Left ventricle myocardium inferior (tissue), 1 donor: ENCODE measurements at places on chromosomes 3 and 15.

DNA sequence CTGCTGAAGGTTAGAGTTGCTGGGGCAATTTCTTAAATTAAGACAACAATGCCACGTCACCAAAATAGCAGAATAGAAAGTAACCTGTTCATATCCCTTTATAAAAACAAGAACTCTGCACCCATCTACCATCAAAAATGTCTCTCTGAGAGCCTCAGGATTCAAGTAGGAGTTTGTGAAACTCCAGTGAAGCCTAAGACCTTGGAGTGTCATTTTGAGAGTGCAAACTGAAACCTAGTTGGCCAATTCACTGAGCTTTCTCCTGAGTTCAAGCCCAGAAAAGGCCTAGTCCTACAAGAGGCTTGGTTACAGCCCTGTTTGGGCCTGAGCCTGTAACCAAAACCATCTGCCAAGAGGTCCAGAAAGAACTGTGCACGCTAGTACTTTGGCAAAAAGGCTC lies 335.1 kb downstream of the EFHB start:
- H3K27me3 ChIP-seq: no peaks in the 10 kb centered on the region
- H3K4me1 ChIP-seq: no peaks in the 10 kb centered on the region
- no peak overlapping the region for H3K27ac ChIP-seq
- H3K36me3 ChIP-seq: no peaks in the 10 kb centered on the region

GRCh38 chr3:51876186-51876585 lies 785 bp upstream of the IQCF5 start:
- DNase-seq: no peak
- H3K4me1 ChIP-seq: no peaks in the 10 kb centered on the region
- H3K36me3 ChIP-seq: no peaks in the 10 kb centered on the region
- H3K4me3 ChIP-seq: no peak overlapping the region

GRCh38 chr15:47485419-47485818 lies 231.9 kb upstream of the SEMA6D start:
- H3K27ac ChIP-seq: no peak overlapping the region
- no peaks in the 10 kb centered on the region for H3K4me1 ChIP-seq
- no peak overlapping the region for H3K4me3 ChIP-seq
- no peaks in the 10 kb centered on the region for H3K36me3 ChIP-seq
- no peaks in the 10 kb centered on the region for H3K27me3 ChIP-seq

DNA sequence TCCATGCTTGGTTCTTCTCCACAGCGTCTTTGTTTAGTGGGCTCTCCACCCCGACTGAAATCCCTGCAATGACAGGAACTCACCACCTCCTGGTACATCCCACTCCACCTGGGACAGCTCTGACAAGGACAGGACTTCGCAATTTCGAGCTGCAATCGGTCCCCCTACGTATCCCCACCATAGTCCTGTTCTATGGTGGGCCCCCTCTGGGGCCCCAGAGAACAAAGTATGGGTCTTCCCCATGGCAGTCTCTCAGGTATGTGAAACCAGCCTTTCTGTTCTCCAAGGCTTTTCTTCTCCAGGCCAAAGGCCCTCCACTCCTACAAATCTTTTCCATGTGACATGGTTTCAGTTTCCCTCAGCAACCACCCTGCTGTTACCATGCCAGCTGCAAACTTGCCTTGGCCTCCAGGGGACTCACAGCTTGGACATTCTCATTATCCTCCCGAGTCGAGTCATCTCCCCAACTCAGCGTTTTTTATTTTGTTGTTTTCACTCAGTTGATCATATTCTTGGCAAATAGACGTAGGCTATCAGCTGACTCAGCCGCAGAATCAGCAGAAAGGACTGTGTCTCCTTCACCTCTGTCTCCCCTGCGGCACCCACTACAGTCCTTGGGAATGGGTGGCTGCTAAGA lies 233.3 kb downstream of the OPA1 start:
- no peak for DNase-seq
- H3K27me3 ChIP-seq: no peaks in the 10 kb centered on the region
- H3K27ac ChIP-seq: no peak overlapping the region
- H3K4me1 ChIP-seq: no peaks in the 10 kb centered on the region
- no peak overlapping the region for H3K4me3 ChIP-seq

DNA sequence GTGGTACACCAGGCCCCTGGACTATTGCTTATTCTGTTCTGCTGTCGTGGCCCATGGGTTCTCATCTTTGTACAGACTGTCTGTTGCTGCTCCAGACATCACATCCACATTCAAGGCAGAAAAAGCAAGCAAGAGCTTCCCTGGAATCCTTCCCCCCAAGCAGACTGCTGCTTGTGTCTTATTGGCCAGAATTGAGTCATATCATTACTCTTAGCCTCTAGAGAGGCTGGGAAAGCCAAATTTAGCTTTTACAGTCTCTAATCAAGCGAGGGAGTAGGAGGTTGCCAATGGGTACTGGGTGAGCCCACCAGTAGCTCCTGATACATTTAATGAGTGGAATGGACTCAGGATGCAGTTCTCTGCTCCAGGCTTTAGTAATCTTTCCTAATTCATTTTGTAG lies 39.4 kb downstream of the RAB6B start:
- H3K36me3 ChIP-seq: no peaks in the 10 kb centered on the region
- H3K4me1 ChIP-seq: peaks cover 44% of the 10 kb centered on the region
- no peak overlapping the region for H3K4me3 ChIP-seq
- DNase-seq: no peak

DNA sequence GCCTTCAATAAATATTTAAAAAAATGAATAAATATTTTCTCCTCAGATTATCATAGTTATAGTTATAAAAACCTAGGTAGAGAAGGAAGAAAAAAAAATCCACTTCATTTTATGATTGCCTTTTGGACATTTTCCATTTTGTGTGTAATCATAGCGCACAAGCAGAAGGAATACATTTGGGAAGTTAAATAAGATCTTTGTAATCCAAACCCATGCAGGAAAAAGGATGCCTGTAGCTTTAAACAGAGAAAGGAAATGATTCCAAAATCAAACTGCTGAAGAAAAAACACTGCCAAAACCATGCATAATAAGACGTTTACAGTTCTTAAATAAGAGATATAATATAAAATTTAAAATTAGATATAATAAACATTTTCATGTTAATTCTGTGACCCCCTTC lies 7.4 kb upstream of the CCDC54 start:
- no peaks in the 10 kb centered on the region for H3K36me3 ChIP-seq
- H3K4me3 ChIP-seq: no peak overlapping the region
- DNase-seq: no peak
- H3K4me1 ChIP-seq: no peaks in the 10 kb centered on the region
- H3K27ac ChIP-seq: no peak overlapping the region
- no peaks in the 10 kb centered on the region for H3K27me3 ChIP-seq

DNA sequence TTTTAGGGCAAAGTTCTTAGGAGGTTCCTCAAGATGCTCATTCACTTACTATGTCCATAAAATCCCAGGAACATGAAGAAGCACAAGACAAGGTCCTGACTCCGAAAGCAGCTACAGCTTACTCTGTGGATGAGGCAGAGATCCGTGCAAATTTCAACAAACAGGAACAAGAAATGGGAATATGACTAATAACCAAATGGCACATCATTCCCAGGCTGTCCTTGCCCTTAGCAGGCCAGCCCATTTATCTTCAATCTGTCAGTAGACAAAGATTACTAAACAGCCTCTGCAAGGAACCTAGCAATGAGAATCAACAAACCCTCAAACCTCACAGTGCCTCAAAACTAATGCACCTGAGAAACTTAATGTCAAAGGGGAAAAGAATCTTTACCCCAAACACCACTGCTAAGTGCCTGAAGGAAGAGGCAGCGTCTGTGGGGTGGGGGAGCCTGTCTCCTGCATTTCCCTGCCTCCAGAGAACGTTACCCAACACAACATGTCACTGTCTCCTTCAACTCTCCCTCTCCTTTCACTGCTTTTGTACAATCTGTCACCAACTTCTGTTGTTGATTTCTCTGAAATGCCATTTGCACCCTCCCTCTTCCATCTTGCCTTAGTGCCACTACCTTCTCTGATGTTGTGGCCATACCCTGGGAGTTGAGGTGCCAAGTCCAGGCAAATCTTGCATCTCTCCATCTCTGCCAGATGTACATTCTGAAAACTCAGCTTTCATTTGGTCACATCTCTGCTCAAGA lies 4.8 kb downstream of the TNFAIP8L3 start:
- H3K36me3 ChIP-seq: no peaks in the 10 kb centered on the region
- no peak for DNase-seq
- H3K27me3 ChIP-seq: peaks cover 8% of the 10 kb centered on the region
- no peak overlapping the region for H3K27ac ChIP-seq

DNA sequence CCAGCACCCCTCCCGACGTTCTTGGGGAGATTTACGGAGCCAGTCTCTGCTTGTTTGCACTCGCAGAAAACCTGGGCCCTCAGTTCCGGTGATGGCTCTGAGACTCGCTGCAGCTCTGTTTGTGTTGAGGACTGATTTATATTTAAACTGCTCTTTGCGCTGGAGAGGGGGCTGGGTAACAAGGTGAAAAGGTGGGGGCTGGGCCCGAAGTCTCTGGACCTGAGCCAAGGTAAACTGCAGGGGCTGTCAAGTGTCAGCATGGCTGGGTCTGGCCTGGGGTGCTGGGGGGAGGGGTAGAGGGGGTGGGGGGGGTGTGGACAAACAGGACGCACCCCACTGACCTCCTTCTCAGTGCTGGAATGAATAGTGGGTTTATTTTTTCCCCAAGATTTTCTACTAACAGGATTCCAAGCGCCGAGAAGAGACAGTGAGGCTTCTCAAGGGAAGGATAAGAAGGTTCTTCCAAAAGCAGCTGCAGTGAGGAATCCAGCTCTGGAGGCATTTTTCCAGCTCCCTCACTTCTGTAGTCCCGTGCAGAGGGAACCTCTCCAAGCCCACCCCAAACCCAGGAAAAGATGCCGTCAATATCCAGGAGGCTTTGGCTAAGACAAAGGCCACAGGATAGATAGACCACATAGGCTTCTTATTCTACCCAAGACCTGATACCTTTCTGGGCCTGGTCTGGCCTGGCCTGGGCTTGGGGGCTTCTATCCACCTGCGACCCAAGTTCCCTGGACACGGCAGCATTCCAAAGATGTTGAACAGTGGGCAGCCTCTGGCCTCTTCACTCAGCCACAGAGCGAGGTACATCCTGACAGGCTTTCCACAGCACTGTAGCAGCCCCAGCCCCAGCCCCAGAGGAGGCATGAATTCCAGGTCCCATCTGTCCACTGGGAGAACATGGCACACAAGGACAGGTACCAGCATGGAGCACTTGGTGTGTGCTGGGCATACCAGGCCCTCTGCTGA lies 938 bp upstream of the SLCO2A1 start:
- peak overlapping the region; percentile 76 for H3K4me3 ChIP-seq
- H3K27me3 ChIP-seq: peaks cover 25% of the 10 kb centered on the region
- no peak overlapping the region for H3K27ac ChIP-seq
- no peaks in the 10 kb centered on the region for H3K36me3 ChIP-seq
- DNase-seq: no peak

DNA sequence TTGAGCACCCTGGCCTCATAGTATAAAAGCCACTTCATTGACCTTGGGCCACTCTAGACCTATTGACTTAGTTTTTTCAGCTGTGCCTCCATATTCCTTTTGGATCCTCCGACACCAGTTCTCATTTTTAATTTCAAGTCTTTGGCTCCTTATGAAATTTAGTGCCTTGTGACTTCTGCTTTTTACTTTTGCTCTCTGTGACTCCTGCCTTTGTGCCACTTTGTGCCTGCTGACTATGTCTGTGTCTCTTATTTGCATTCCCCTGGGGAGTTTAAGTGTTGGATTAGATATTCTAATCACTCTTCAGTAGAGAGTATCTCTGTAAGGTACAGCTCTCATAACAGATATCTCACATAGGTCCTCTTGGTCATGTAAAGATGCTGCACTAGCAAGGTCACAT lies 39.6 kb upstream of the GPR149 start:
- no peak overlapping the region for H3K4me3 ChIP-seq
- H3K27ac ChIP-seq: no peak overlapping the region
- H3K36me3 ChIP-seq: no peaks in the 10 kb centered on the region
- no peaks in the 10 kb centered on the region for H3K27me3 ChIP-seq

GRCh38 chr15:29089731-29090616 lies 179.6 kb downstream of the NSMCE3 start:
- no peak overlapping the region for H3K27ac ChIP-seq
- H3K4me1 ChIP-seq: no peaks in the 10 kb centered on the region
- H3K27me3 ChIP-seq: peaks cover 39% of the 10 kb centered on the region
- no peak overlapping the region for H3K4me3 ChIP-seq
- H3K36me3 ChIP-seq: no peaks in the 10 kb centered on the region

GRCh38 chr3:169146179-169146665 lies 517.3 kb downstream of the MECOM start:
- peak overlapping the region; percentile 71 for H3K4me3 ChIP-seq
- peak overlapping the region; percentile 91 for H3K27ac ChIP-seq
- H3K4me1 ChIP-seq: peaks cover 43% of the 10 kb centered on the region
- H3K36me3 ChIP-seq: no peaks in the 10 kb centered on the region
- peaks cover 85% of the 10 kb centered on the region for H3K27me3 ChIP-seq
- peak; percentile 37 for DNase-seq

GRCh38 chr15:99331381-99331780 lies 80.1 kb downstream of the LRRC28 start:
- no peaks in the 10 kb centered on the region for H3K27me3 ChIP-seq
- no peak for DNase-seq
- H3K36me3 ChIP-seq: no peaks in the 10 kb centered on the region
- H3K27ac ChIP-seq: no peak overlapping the region
- no peak overlapping the region for H3K4me3 ChIP-seq

DNA sequence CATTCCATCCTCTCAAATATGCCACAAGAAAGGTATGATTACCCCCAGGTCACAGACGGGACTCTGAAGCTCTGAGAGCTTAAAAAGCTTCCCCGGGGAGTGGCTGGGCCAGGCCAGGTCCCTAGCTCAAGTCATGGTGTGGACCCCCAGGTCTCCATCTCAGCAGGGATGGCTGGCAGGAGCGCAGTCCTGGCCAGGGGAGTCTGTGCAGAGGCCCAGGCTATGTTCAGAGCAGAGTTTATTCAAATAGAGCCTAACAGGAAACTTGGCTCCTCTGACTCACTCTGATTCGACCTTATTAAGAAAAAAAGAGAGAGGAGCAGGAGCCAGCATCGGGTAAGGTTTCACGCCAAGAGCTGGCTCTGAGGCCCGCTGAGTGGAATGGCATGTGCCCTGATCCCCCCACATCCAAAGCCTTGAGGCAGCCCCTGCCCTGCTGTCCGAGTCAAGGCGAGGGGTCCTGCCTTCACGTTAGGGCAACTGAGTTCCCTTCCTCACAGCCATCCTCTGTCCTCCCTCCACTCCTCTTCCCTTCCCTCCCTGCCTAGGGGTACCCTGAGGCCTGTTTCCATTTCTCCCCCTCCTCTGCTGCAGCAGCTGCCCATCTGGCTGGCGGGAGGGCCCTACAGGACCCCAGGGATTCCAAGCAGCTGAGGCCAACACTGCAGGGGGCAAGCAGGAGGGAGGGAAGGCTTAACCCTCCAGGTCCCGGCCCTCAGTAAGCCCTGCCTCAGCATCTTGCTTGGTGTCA lies 1.9 kb upstream of the LOXL1 start:
- H3K27me3 ChIP-seq: peaks cover 24% of the 10 kb centered on the region
- H3K4me3 ChIP-seq: no peak overlapping the region
- peak overlapping the region; percentile 87 for H3K27ac ChIP-seq
- peak; percentile 31 for DNase-seq
- peaks cover 97% of the 10 kb centered on the region for H3K4me1 ChIP-seq
